Esophagus squamous epithelium (tissue), 5 donors: ENCODE measurements at places on chromosomes 6 and 20.

GRCh38 chr20:48844996-48845395, 17.2 kb upstream of the PREX1 start:
- DNase-seq = no peak

DNA sequence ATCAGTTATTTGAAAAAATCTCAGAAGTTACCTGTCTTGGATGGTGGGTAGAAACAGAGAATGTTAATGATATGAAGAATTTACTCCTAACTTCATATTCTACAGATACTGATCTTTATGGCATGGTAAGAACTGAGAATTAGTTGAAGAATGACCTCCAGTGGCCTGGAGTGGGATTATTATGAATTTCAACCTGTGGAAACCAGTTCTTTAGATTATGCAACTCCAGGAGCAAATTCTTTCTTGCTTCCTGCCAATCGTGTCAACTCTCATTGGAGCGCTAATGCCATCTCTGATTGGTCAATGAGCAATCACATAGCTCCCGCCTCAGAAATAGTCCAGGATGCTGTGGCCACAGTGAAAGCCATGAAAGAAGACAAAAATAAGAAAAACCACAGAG, 40.6 kb downstream of the LYRM2 start:
- DNase-seq = no peak

GRCh38 chr6:14121936-14122344, 4.4 kb downstream of the CD83 start:
- DNase-seq = no peak

GRCh38 chr6:26342106-26343004, 22.6 kb upstream of the BTN3A2 start:
- DNase-seq = no peak

GRCh38 chr6:87875781-87876180, 171.9 kb upstream of the SPACA1 start:
- DNase-seq = no peak
